ENCODE measurements at places on chromosomes 3 and 15.
A peak's percentile ranks its signal among the peaks of the same experiment; 100 is the strongest.

- DNase-seq, result no peak
These were observed 37.1 kb downstream of the CPA3 start for GRCh38 chr3:148901987-148902791.

DNA sequence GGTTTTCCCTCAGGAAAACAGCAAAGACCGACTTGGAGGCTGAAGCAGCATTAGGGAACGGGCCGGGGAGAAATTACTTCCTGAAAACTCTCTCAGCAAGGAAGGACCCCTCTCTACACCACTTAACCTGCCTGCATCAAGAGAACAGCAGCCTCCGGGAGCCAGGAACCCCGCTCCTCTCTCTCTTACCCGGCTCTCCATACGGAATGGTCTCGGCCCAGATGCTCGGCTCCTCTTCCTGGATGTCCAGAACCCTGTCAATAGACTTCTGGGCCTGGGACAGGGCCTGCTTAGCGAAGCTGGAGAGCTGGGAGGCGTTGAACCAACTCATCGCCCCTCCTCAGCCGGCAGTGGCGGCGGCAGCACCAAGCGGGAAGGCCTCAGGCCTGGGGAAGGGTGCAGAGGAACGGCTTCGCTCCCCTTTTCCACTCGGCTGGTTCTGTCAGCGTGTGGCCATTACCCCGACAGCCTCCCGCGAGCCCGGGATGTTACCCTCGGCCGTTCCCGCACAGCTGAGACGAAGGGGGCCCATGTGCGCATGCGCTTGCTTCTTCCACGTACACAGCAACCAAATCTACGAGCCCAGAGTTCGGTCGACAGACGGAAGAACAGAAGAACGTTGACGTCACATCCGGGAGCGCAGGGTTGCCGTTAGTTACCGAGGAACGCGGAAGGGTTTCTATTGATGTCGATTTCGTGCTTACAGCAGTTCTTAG lies at the start of gene TMF1:
TSS of gene TMF1 (minus strand) at position 578 of the 716 bp plus-strand sequence. CDS start at position 331, 247 bp downstream.
- peak; percentile 99 for DNase-seq

GRCh38 chr3:12890610-12891390 lies 49.4 kb upstream of the RPL32 start:
- no peak for DNase-seq

GRCh38 chr15:35775471-35775870 lies 229.5 kb upstream of the DPH6 start:
- DNase-seq, result no peak

- peak; percentile 94 for DNase-seq
These were observed 20.4 kb upstream of the PLXND1 start for GRCh38 chr3:129626744-129627349.

DNA sequence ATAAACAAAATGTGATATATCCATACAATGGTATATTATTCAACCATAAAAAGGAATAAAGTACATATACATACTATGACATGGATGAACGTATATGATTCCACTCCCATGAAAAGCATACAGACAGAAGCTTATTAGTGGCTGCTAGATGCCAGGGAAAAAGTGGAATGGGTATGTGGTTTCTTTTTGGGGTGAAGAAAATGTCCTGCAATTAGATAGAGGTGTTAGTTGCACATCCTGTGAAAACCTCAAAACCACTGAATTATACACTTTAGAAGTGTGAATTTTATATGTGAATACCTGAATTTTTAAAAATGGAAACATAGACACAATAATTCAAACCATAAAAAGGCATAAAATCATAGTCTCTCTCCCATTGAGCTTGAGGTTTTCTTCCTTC lies 11.2 kb downstream of the DENND6A start:
- no peak for DNase-seq

DNA sequence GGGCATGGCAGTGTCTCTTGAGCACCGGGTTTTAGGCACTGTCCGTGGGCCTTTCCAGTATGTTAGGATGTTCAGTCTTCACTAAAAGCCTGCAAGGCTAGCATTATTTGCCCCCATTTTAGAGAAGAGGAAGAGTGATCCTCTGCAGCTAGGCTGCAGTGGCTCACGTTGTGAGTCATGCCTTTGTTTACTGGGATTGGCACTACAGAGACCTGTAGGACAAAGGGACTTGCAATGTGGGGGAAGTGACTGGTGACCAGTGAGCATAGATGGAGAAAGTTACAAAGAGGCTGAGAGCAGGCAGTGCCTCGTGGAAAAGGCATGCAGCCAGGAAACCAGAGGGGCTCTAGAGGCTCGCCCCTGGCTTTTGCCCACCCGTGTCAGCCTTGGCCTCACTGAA lies 26.8 kb upstream of the CPNE9 start:
- no peak for DNase-seq

- no peak for DNase-seq
These were observed 328.3 kb downstream of the PLCL2 start for GRCh38 chr3:17213102-17213501.

DNA sequence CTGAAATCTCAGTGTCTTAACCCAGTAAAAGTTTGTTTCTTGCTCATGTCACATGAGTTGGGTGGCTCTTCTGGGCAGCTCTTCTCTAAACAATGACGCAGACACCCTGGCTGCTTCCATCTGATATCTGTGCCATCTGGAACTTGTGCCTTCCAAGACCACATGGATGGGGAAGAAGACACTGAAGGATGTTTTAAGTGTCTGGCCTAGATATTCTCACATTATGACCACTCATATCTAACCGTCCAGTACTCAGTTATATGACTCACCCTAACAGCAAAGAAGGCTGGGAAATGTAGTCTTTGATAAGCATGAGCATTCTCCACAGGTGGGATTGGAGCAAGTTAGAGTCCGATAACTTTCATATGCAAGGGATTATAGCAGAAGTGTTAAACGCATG lies 66.4 kb downstream of the RYR3 start:
- DNase-seq, result no peak

DNA sequence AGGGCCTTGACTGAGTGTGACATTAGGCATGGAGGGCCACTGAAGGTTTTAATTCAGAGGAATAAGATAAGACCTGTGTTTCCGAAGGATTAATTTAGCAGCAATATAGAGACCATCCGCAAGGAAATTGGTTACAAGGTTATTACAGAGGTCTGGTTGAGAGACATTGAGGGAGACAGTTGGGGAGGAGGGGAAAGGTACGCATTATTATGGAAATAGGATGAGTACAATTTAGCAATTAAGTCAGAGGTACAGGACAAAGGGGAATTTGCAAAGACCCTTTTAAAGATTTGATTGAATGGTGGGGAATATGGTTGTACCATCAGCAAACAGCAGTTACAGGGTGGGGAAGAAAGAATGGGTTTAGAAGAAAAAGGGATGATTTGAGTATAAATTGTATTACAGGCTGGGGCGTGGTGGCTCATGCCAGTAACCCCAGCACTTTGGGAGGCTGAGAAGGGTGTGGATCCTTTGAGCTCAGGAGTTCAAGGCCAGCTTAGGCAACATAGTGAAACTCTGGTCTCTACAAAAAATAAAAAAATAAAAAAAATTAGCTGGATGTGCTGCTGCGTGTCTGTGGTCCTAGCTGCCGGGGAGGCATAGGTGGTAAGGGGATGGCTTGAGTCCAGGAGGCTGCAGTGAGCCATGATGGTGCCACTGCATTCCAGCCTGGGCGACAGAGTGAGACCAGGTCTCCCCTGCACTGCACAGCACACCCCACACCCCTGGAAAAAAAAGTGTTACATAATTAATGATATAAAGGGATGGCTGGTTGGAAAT lies 11.3 kb downstream of the ARL8B start:
- DNase-seq, result no peak

GRCh38 chr3:52715714-52716305 lies 9.9 kb downstream of the SPCS1 start:
- DNase-seq, result no peak

- DNase-seq, result no peak
These were observed 18.5 kb downstream of the C3orf85 start for GRCh38 chr3:109154979-109155378.

DNA sequence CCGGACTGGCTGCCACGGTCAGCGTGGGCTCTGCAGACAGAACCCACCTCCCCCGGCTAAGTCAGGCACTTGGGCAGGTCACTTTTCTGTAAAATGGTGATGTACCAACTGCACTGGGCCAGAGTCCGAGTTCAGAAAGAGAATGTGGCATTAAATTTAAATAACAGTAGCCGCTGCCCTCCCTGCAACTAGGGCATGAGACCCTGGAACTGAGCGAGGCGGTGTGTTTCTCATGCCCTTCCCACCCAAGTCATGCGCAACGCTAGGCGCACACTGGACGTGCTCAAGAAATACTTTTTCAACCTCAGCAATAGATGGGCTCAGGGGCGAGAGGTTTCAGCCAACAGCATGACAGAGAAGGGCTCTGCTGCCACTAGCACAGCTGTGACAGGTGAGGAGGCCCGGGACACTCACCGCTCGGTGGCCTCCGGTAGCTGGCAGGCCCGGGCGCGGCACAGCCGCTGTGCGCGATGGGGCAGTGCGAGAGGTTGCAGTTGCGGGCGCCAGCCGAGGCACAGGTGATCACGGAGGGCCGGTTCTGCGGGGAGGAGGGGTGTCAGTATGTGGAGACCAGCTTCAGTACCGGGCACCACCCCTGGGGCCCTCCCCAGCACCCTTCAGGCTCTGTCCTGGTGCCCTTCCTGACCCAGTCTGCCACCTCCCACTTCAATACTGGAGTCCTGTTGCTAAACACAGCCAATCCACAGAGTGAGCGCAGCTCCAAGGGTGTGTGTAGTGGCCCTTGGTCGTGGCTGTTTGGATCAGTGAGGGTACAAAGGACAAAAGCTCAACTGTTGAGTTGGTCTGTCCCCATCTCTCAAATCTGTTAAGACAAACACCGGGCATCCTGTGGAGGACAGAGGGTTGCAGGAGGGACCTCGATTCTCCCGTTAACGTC lies 84.5 kb downstream of the VGLL4 start:
- no peak for DNase-seq

DNA sequence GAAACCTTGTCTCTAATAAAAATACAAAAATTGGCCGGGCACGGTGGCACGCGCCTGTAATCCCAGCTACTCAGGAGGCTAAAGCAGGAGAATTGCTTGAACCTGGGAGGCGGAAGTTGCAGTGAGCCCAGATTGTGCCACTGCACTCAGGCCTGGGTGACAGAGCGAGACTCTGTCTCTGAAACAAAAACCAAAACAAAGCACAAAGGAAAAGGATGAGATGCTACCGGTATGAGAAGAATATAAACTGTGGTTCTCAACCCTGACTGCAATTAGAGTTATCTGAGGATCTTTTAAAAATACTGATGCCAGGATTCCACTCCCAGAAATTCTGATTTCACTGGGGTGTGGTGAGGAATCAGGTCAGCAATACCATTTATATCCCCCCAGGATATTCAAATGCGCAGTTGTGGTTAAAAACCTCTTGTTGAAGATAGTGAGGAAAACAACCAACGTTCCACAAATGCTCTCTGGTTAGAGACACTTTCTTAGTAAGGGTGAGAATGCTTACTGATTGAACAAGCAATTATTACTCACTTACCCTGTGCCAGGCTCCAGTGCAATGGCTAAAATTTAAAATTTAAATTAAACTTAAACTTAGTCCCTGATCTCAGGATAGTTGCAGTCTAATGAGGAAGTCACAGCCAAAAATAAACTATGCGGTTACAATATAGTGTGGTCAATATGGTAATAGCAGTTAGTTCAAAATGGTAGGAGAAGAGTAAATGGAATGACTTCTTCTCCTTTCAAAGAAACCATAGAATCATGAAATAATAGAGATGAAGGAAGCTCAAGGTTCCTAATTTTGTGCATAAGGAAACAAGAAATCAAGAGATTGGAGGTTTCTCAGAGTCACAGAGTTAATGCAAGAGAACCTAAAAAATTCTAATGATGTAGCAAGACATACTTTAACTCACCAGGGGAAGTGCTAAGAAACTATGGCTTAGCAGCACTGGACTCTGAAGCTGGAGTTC lies 109.5 kb downstream of the SSR3 start:
- DNase-seq, result no peak
